Adrenal gland (tissue), 19 donors: ENCODE measurements at places on chromosomes 16 and 17. TPM values are rescaled to one million over a fixed set of nuclear protein-coding genes. Genes with fewer than 3 reads are reported as not detected.

GRCh38 chr17:18143044-18143936, 34.7 kb downstream of the MYO15A start:
- no peaks in the 10 kb centered on the region for H3K27me3 ChIP-seq
- no peak for DNase-seq
- no peak overlapping the region for H3K27ac ChIP-seq
- no peaks in the 10 kb centered on the region for H3K36me3 ChIP-seq

ATP2A3 gene
- 19.4 TPM for total RNA-seq

- H3K36me3 ChIP-seq: no peaks in the 10 kb centered on the region
- no peak within 1 kb of the TSS for H3K27ac ChIP-seq
- H3K27me3 ChIP-seq: no peaks in the 10 kb centered on the region
- DNase-seq: peak; percentile 42
- H3K4me3 ChIP-seq: peak within 1 kb of the TSS; percentile 44
- no peaks in the 10 kb centered on the region for H3K4me1 ChIP-seq
Measured at GRCh38 chr16:57372372-57373116, at the start of gene CX3CL1. Gene CX3CL1 (plus strand): TSS chr16:57372490. CDS start chr16:57372569, 79 bp downstream.

ALOXE3 gene
- total RNA-seq: not detected

- H3K4me1 ChIP-seq: peaks cover 4% of the 10 kb centered on the region
- no peak for DNase-seq
- H3K4me3 ChIP-seq: no peak overlapping the region
- H3K27me3 ChIP-seq: no peaks in the 10 kb centered on the region
- no peaks in the 10 kb centered on the region for H3K36me3 ChIP-seq
- H3K27ac ChIP-seq: no peak overlapping the region
Measured at GRCh38 chr16:79165079-79165478, 435.5 kb downstream of the MAF start.

- no peaks in the 10 kb centered on the region for H3K4me1 ChIP-seq
- DNase-seq: no peak
- no peak overlapping the region for H3K4me3 ChIP-seq
- no peak overlapping the region for H3K27ac ChIP-seq
- H3K27me3 ChIP-seq: no peaks in the 10 kb centered on the region
- H3K36me3 ChIP-seq: no peaks in the 10 kb centered on the region
Measured at GRCh38 chr16:27539120-27539519, 10.6 kb downstream of the GTF3C1 start.

MYH8 gene
- total RNA-seq: not detected

DNA sequence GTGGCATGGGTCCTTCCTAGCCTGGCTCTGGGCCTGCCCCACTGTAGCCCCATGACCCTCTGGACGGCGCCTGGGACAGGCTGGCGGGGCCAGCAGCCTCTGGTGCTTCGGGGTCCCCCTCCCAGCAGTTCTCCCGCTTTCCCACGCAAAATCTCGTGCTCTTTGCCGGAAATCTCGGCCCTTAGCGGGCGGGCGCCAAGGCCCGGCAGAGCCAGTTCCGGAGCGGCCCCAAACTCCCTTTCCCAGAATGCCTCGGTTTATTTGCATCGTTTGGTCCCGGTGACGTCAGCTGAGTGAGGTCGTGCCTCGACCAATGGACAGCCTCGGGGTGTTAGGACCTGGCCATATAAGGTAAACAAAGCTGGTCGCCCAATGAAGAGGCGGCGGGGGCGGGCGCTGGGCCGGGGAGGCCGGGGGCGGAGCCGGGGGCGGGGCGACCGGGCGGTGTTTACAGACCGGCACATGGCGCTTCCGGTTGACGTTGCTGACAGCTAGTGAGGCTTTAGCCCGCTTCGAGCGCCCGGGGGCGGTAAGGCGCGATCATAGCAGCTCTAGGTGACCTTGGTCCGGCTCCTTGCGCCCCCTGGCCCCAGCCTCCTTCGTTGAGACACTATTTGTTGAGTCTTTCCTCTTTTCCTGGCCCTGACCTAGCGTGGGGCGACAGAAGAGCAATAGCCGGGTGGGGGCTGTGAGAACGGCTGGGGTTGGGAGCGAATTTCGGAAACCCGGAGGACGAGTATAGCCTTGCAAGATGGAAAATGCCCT, 1.5 kb upstream of the UBALD1 start:
- H3K36me3 ChIP-seq: no peaks in the 10 kb centered on the region
- peak overlapping the region; percentile 56 for H3K4me3 ChIP-seq
- peak; percentile 100 for DNase-seq
- no peaks in the 10 kb centered on the region for H3K27me3 ChIP-seq
- peak overlapping the region; percentile 90 for H3K27ac ChIP-seq
- H3K4me1 ChIP-seq: peaks cover 19% of the 10 kb centered on the region

- no peaks in the 10 kb centered on the region for H3K4me1 ChIP-seq
- H3K4me3 ChIP-seq: no peak overlapping the region
- no peaks in the 10 kb centered on the region for H3K27me3 ChIP-seq
- H3K27ac ChIP-seq: no peak overlapping the region
- DNase-seq: no peak
Measured at GRCh38 chr17:31654936-31655335, 204.1 kb downstream of the COPRS start.

GRCh38 chr16:177394-177822, 928 bp downstream of the HBA1 start:
- H3K27ac ChIP-seq: no peak overlapping the region
- H3K27me3 ChIP-seq: peaks cover 53% of the 10 kb centered on the region
- H3K36me3 ChIP-seq: no peaks in the 10 kb centered on the region
- no peak overlapping the region for H3K4me3 ChIP-seq

DNASE1L2 gene
- 0.79 TPM for total RNA-seq

DNA sequence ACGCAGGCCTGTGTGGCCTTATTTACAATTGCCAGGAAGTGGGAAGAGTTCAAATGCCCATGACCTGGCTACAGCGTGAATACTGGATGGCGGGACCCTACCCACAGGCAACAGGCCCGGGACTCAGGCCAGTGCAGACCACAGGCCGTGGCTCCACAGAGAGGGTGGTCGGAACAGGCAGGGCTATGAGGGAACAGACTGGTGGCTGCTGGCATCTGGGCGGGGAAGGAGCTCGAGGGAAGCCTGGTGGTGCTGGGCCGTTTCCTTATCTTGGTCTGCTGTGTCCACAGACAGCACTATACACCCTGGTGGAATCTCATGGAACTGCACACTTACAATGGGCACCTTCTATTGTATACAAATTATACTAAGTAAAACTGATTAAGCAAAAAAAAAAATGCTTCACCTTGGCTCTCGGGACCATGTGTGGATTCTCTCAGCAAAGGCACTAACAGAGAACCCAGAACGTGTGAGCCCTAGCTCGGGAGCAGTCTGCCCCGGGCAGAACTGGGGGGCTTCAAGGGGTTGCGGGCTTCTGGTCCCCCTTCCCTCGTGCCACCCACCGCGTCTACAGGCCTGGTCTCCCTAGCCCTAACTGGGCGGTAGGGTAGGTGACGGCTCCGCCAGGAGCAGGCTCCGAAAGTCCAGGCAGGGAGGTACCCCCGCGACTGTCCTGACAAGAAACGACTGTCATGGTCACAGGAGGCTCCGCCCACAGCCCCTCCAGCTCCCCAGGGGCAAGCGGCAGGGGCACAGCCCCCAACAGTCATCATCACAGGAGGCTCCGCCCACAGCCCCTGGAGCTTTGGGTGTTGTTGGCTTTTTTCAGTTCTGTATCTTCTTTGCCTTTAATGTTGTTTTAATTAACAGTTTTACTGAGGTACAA, 21.8 kb downstream of the CEP131 start:
- no peaks in the 10 kb centered on the region for H3K27me3 ChIP-seq
- no peaks in the 10 kb centered on the region for H3K4me1 ChIP-seq
- no peak overlapping the region for H3K4me3 ChIP-seq
- no peaks in the 10 kb centered on the region for H3K36me3 ChIP-seq

NOXO1 gene
- total RNA-seq: not detected

KRTAP16-1 gene
- not detected for total RNA-seq

GRCh38 chr17:64787255-64787920, 125.3 kb upstream of the SMURF2 start:
- H3K27me3 ChIP-seq: no peaks in the 10 kb centered on the region
- H3K4me1 ChIP-seq: no peaks in the 10 kb centered on the region
- H3K27ac ChIP-seq: no peak overlapping the region

PSMD3 gene
- 81.8 TPM for total RNA-seq

HSD17B2 gene
- not detected for total RNA-seq

PRKCB gene
- total RNA-seq: 8.0 TPM

GRCh38 chr17:7034955-7035590, 742 bp upstream of the SLC16A13 start:
- no peak overlapping the region for H3K27ac ChIP-seq
- no peaks in the 10 kb centered on the region for H3K27me3 ChIP-seq
- H3K4me3 ChIP-seq: peak overlapping the region; percentile 68
- DNase-seq: no peak
- H3K36me3 ChIP-seq: no peaks in the 10 kb centered on the region

DNA sequence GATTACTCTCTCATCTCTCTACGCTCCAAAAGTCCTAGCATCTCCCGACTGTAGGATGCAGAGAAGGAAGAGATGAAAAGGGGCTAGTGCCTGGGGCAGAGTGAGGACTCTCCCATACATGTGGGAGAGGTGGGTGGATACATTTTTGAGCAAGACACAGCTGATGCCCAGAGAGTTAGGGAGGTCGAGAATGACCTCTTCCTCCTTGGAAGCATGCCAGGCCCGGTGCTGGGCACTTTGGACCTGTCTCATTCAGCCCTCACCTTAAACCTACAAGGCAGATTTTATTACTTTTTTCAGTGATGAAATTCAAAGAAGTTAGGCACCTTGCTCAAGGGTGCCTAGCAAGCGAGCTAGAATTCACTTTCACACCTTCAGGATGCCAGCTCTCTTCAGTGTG, 38.2 kb downstream of the WSCD1 start:
- DNase-seq: no peak
- H3K36me3 ChIP-seq: no peaks in the 10 kb centered on the region
- H3K27me3 ChIP-seq: no peaks in the 10 kb centered on the region
- no peak overlapping the region for H3K27ac ChIP-seq

DNA sequence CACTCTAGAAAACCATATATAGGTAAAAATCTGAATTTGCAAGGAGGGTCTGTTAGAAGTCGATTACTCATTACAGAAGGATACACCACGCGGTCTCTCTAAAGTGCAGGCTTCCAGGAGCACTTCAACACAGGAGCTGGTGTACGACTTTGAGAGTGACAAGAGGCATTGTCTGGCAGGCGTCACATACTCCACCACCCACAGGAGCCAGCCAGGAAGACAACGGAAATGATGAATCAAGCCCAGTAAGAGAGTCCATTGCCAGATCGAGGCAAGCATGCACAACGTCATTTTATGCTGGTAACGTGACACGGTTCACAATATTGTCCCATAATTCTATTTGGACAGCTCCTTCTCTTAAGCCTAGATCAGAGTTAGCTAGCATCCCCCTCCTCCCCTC, 15.0 kb upstream of the CACNG4 start:
- no peaks in the 10 kb centered on the region for H3K4me1 ChIP-seq
- no peak overlapping the region for H3K27ac ChIP-seq
- no peak for DNase-seq

DNA sequence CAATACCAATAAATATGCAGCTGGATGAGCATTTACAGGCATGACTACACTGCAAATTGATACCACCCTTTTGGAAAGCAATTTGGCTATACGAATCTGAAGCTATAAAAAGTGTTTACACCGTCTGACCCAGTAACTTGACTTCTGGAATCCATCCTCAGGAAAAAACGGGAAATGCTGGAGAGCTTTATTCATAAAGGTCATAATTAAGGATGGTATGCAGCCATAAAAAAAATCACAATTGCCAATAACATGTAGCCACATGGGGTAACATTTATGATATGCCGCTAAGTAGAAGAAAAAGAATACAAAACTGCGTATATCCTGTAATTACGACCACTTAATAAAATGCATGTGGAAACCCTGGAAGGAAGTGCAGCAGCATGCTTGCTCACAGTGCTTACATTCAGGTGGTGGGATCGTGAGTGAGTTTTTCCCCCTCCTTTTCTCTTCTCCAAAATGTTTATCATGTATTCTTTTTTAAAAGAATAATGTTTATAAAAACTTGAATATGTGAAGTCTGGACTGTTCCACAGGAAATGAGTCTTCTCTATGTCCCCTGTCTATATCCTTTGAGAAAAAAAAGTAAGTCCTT, 34.2 kb downstream of the COPRS start:
- H3K4me3 ChIP-seq: no peak overlapping the region
- H3K36me3 ChIP-seq: no peaks in the 10 kb centered on the region
- no peaks in the 10 kb centered on the region for H3K4me1 ChIP-seq
- no peaks in the 10 kb centered on the region for H3K27me3 ChIP-seq
- no peak for DNase-seq

ACE gene
- 12.6 TPM for total RNA-seq

ABCC6 gene
- total RNA-seq: 4.6 TPM

HASPIN gene
- 1.4 TPM for total RNA-seq

TEX19 gene
- not detected for total RNA-seq

GRCh38 chr17:78726513-78726912, 55.6 kb downstream of the CYTH1 start:
- DNase-seq: no peak
- H3K27ac ChIP-seq: no peak overlapping the region
- no peaks in the 10 kb centered on the region for H3K36me3 ChIP-seq
- no peaks in the 10 kb centered on the region for H3K27me3 ChIP-seq

ZNF830 gene
- total RNA-seq: 11.5 TPM

GRCh38 chr16:48350736-48351135, 34.5 kb downstream of the SIAH1 start:
- H3K4me1 ChIP-seq: no peaks in the 10 kb centered on the region
- H3K27me3 ChIP-seq: no peaks in the 10 kb centered on the region
- DNase-seq: no peak
- H3K4me3 ChIP-seq: no peak overlapping the region
- H3K27ac ChIP-seq: no peak overlapping the region
- H3K36me3 ChIP-seq: peaks cover 48% of the 10 kb centered on the region

EVPL gene
- total RNA-seq: 0.28 TPM

DNA sequence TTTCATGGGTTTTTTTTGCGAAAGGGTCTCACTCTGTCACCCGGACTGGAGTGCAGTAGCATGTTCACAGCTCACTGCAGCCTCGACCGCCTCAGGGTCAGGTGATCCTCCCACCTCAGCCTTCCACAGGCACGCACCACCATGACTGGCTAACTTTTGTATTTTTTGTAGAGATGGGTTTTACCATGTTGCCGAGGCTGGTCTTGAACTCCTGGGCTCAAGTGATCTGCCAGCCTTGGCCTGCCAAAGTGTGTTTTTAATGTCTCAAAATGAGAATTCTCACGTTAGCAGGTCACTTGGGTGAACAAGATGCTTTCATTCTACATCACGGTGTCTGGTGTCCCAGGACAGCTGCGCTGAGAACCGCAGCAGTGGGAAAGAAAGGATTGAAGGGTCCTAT, 3.2 kb downstream of the FBXO31 start:
- no peak overlapping the region for H3K4me3 ChIP-seq
- no peaks in the 10 kb centered on the region for H3K36me3 ChIP-seq
- peaks cover 62% of the 10 kb centered on the region for H3K4me1 ChIP-seq
- no peak overlapping the region for H3K27ac ChIP-seq
- DNase-seq: no peak

GRCh38 chr16:89149386-89149785, 22.2 kb upstream of the CDH15 start:
- no peak for DNase-seq
- H3K4me3 ChIP-seq: no peak overlapping the region
- H3K36me3 ChIP-seq: peaks cover 27% of the 10 kb centered on the region
- H3K4me1 ChIP-seq: no peaks in the 10 kb centered on the region

HOXB6 gene
- 1.7 TPM for total RNA-seq

PIPOX gene
- total RNA-seq: 1.8 TPM

- H3K27me3 ChIP-seq: no peaks in the 10 kb centered on the region
- DNase-seq: no peak
- H3K27ac ChIP-seq: no peak overlapping the region
- no peak overlapping the region for H3K4me3 ChIP-seq
- H3K36me3 ChIP-seq: peaks cover 34% of the 10 kb centered on the region
Measured at GRCh38 chr17:82588266-82589175, 59.7 kb downstream of the WDR45B start.

- no peak overlapping the region for H3K27ac ChIP-seq
- DNase-seq: no peak
- H3K4me1 ChIP-seq: no peaks in the 10 kb centered on the region
- no peaks in the 10 kb centered on the region for H3K36me3 ChIP-seq
Measured at GRCh38 chr17:33854596-33854995, 400.5 kb upstream of the CCL2 start.

TBC1D3 gene
- total RNA-seq: not detected

BCKDK gene
- 81.4 TPM for total RNA-seq
